Stimulated activated CD8-positive, alpha-beta memory T cell treated with anti-CD3 and anti-CD28 coated beads, Interleukin-7, amount 100 ng/mL, for 4 hours (primary cell): ENCODE measurements at places on chromosomes 5 and 9.

DNA sequence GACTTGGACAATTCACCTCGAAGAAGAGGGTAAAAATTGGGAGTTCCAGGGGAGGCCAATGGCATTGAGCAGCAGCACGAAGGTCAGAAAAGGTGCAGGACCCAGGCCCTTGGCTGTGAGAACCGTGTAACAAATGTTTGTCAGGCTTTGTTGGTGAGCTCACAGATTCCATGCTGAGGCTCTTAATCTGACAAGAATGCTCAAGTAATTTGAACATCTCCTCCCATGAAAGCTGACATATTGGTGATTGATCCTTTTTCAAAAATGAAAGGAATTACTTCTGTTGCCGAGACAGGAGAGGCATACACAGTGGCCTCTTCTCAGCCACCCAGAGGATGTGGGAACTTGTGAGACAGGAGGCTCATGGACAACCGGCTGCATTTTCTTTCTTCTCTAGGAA lies 11.6 kb downstream of the RAI14 start:
- no peak for DNase-seq

DNA sequence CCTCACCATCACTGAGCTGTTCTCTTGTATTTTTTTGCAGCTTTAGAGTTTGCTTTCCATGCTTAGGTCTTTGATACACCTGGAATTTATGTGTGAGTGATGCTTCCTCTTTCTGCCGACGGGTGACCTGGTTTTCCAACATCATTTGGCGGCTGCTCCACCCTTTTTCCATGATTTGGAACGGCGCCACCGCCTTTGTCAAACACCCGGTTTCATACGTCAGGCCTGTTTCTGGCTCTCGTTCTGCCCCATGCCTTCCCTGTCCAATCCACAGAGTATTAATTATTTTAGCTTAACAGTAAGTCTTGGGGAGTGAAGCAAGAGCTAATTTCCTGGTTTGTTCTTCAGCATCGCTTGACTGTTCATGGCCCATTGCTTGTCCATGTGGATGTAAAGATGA lies 30.2 kb downstream of the CACNA1B start:
- no peak for DNase-seq

DNA sequence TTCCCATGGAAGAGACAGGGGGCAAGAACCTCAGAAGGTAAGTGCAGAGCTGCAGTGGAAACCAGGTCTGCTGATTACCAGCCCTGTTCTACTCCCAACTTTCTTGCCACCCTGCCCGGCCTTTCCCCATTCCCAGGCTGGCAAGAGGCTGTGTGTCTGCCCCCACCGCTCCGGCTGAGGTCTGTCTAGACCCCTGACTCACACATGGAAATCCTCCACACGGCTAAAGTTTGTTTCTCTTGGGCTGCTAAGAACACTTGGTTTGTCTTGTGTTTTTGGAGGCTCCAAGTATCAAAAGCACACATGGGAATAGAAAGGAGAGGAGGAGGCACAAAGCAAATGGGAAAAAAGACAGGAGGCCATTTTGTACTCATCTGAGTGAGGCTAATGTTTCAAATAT lies 168.3 kb downstream of the GABBR2 start:
- DNase-seq: no peak

DNA sequence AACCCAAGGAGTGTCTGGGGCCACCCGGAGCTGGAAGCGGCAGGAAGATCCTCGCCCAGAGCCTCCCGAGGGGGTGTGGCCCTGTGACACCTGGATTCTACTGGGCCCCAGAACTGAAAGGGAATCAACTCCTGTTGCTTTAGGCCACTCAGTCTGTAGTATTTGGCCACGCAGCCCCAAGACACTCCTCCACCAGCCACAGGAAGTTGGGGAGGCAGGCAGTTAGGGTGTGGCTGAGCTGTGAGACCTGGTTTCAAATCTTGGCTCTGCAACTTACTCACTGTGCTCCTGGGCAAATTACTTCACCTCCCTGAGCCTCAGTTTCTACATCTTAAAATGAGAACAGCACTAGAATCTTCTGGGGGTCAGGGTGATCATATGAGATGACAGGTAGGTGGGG lies 119.8 kb upstream of the PPP1R26 start:
- no peak for DNase-seq

GRCh38 chr5:164244-164643 lies 27.1 kb upstream of the LRRC14B start:
- no peak for DNase-seq

GRCh38 chr9:34688329-34689115 lies 2.6 kb downstream of the CCL19 start:
- DNase-seq: no peak

- DNase-seq: no peak
These were observed 96.3 kb downstream of the CDH18 start for GRCh38 chr5:19891658-19892057.

DNA sequence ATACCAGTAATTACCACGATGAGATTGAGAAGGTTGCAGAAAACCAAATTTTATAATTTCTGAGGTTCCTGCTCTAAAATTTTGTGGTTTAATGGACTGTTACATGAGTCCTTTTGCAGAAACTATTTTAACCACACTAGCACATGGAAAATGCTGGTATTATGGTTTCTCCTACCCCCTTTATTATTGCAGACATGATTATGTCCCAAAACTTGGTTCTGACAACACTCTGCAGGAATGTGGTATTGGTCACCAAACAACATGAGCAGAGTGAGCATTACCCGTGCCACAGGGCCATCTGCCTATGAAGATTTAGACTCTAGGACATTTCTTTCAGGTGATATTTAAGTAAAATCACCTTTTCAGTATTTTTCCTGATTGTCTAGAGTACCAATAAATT lies 2.8 kb upstream of the ECM2 start:
- no peak for DNase-seq

DNA sequence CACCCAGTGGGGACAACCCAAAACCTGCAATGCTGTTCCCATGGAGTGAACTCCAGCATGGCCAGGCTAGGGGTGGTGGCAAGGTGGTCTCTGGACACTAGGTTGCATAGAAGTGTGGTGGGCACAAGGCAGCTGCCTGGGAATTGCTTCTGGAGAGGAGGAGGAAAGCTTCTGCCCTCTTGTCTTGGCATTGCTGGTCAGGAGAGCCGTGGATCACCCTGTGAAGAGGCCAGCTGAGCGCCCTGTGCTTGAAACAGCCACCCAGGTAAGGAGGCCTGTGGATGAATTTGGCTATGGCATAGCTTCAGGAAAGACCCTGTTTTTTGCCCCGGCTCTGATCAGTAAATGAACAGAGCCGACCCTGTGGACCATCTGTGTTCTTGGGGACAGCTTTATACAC lies 273.1 kb downstream of the HSPA4 start:
- DNase-seq: no peak

DNA sequence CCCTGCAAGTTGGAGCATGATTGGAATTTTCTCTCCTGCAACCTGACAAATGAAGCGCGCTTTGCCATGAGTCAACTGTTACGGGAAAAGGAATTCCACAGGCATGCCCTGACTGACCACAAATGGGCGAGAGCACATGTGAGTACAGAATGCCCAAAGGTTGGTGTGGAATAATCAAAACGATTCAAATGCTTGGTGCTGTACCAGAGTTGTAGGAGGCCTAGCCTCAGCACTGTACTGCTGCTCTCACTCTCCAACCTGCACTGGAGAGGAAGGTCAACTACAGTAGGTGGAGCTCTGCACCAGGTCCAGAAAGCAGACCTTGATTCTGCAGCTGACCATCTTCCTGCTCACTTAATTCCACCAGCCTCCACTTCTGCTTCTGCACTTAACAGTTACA lies 406.9 kb upstream of the ACTBL2 start:
- DNase-seq: no peak

- DNase-seq: no peak
These were observed 232.2 kb upstream of the KLF4 start for GRCh38 chr9:107721705-107722245.

- no peak for DNase-seq
These were observed 786.5 kb downstream of the TAF11L14 start for GRCh38 chr5:18420711-18421110.

GRCh38 chr5:85479849-85480248 lies 1095.2 kb upstream of the EDIL3 start:
- no peak for DNase-seq

DNA sequence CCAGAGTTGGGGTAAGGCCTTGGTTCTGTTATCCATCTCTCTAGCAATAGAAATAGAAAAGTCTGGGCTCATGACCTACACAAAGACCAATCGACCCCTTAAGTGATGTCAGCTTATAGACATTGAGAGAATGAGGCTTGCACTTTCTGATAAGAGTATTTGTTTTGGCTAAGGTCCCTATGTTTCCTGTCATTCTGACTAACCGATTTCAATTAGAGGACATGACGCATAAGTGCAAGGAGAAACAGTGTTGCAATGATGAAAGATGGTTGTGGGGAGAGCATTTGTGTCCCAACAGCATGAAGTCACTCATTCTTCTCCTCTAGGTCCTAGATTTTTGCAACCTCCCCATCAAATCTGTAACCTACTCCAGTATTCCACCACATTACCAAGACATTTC lies 255.1 kb downstream of the MAT2B start:
- no peak for DNase-seq

- no peak for DNase-seq
These were observed 102.4 kb downstream of the ZNF354C start for GRCh38 chr5:179162351-179163235.

GRCh38 chr9:90142580-90142979 lies 500.0 kb downstream of the DIRAS2 start:
- peak; percentile 28 for DNase-seq

GRCh38 chr5:66517351-66517750 lies 78.8 kb upstream of the MAST4 start:
- DNase-seq: no peak

GRCh38 chr5:115985802-115986757 lies 23.8 kb downstream of the LVRN start:
- no peak for DNase-seq

DNA sequence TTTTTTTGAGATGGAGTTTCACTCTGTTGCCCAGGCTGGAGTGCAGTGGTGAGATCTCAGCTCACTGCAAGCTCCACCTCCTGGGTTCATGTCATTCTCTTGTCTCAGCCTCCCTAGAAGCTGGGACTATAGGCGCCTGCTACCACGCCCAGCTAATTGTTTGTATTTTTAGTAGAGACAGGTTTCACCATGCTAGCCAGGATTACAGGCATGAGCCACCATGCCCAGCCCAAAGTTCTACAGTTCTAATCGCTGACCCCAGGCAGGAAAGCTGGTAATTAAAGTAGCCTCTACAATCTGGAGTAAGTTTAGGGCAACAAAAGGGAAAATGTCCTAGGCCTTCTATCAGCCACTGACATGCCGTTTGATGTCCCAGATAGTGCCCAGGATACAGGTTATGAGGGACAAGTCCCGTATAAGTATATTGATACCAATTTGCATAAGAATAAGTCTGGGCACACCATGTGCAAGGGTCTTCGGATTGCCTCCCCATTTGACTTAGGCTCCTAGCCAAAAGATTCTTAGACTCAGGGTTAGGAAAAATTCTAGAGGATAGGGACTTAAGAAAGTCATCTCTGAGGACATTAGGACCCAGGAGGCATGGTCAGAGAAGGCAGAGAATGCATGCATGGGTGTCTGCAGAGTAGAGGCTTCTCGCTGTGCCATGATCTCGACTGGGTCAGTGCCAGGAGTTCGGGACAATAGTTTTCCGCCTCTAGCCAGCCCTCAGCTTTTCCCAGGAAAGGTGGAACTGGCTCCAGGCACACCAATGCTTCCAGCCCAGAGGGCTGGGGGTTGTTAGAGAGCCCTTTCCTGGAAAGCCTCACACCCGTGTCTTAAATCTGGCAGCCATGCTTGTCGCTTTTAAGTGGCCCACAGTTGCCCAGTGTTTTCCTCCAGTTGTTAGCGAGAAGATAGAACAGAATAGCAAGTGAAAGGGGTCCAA lies 1111.1 kb downstream of the TAF11L14 start:
- DNase-seq: no peak

- no peak for DNase-seq
These were observed 183.7 kb downstream of the ATP10B start for GRCh38 chr5:160668356-160668755.

DNA sequence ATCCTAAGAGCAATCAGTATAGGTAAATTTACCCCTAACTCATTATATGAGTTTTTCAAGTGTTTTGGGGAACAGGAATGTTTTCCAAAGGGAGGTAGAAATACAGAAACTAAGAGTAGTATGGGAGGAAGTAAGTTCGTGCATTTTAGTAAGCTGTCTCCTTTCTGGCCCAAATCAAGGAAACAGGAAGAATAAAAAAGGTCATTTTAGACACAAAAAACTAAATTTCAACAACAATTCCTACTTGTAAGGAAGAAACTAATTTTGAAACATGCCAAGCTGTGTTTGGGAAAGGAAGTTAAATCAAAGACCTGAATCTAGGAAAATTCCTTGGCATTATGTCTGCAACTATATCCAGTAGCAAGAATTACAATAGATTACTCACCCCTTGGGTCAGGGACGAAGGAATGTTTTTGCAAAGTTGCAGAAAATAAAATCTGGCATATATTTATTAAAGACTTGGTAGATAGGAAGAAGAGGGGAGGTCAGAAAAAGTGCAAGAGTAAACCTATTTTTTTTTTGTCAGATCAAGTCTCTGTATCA lies 6.5 kb upstream of the RPS6 start:
- DNase-seq: no peak

GRCh38 chr9:130345897-130346385 lies 80.4 kb downstream of the HMCN2 start:
- DNase-seq: no peak

GRCh38 chr5:155926031-155926430 lies 400.9 kb upstream of the SGCD start:
- no peak for DNase-seq

GRCh38 chr5:142222225-142222865 lies 102.5 kb downstream of the SPRY4 start:
- DNase-seq: no peak

- DNase-seq: no peak
These were observed 71.1 kb downstream of the ACER2 start for GRCh38 chr9:19479874-19480273.

- DNase-seq: no peak
These were observed 128.3 kb downstream of the SLF1 start for GRCh38 chr5:94746731-94747124.

DNA sequence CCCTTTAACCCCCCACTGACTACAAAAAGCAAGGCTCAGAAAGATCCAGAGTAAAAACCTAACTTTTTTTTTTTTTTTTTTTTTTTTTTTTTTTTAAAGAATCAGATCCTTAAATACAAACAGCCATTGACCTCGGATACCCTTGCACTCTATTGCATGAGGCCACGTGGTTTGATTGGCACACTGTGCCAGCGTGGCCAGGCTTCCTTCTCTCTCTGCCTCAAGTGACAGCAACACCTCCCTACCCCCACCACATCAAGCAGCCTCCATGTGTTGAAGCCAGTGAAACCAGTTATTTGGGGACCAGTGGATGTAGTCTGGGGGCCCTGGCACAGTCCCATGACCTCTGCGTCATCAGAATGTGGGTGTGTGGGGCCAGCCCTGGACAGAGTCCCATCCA lies 71.4 kb downstream of the OTULIN start:
- DNase-seq: no peak

DNA sequence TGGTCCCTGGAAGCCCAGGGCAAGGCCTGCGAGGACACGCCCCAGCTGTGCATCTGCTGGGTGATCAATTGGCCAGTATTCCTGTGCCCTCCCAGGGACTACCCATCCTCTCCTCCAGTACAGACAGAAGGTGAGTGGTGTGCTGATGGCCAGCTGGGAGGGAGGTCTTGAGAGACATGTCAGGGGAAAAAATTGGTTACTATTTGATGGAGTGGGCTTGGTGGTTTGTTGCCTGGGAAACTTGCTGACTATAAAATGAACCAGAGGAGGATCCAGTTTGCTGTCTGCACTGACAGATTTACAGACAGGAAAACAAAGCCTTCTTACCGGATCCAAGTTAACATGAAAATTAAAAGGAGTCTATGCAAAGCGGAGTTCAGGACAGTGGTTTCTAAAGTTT lies 40.3 kb downstream of the MAP1B start:
- DNase-seq: no peak
